ENCODE measurements at places on chromosomes 2 and 18. TPM values are rescaled to one million over a fixed set of nuclear protein-coding genes. Genes with fewer than 3 reads are reported as not detected.

Gene HNMT
- not detected for total RNA-seq

Gene RSAD2
- total RNA-seq: 2.8 TPM

Gene PAPOLG
- total RNA-seq: 15.8 TPM

Gene NOL4
- total RNA-seq: not detected

Gene TMEM178A
- not detected for total RNA-seq

Gene LRP2
- total RNA-seq: 4.4 TPM

Gene ARL5A
- 72.9 TPM for total RNA-seq

Gene TWIST2
- total RNA-seq: not detected

Measured in activated T-helper 17 cell treated with anti-CD3 and anti-CD28 coated beads, Interleukin-2, amount 50 U/mL, for 72 hours (primary cell).